ENCODE measurements at places on chromosomes 3 and 15.

GRCh38 chr3:14573706-14574105 is 33.6 kb upstream of the GRIP2 start:
- no peak for DNase-seq

DNA sequence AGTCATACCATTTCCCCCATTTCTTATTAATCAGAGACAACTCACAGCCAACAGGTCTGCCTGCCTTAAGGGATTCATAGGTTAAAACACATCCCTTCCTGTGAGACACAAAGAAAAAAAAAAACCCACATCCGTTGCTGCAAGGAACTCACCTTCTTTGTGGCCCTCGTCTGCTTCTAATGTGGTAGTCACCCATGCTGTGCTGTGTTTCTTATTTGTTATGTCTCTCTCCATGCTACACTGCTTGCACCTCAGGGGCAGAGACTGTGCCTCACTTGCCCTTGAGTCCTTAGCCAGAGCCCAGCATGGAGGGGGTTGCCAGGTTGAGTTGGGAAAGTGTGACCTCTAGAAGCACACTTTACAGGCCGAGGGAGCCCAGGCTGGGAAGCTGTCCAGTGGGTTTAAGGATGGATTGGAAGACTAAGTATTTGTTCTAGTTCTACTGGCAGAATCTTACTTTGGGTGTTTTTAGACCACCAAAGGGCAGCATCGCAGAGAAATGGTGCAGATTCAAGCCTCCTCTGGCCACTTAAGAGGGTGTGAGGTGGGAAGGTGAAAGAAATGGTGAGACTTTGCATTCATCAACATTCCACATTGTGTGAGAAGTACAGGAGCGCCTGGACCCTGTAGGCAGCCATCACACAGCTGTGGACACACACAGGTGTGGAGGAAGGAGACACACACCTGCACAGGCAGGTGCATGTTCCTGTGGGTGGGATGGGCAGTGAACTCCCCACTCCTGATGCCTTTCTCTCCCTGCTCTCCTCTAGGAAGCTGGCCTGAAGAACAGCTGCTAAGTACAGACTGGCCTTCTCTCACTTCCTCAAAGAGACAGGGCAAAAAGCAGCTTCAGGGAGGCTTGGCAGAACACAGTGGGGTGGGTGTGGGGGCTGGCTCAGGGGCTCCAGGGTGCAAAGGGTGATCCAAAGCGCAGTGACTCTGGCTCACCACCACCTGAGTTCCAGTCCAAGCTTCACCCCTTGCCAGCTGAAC is 48.8 kb downstream of the GLB1 start:
- DNase-seq = no peak

DNA sequence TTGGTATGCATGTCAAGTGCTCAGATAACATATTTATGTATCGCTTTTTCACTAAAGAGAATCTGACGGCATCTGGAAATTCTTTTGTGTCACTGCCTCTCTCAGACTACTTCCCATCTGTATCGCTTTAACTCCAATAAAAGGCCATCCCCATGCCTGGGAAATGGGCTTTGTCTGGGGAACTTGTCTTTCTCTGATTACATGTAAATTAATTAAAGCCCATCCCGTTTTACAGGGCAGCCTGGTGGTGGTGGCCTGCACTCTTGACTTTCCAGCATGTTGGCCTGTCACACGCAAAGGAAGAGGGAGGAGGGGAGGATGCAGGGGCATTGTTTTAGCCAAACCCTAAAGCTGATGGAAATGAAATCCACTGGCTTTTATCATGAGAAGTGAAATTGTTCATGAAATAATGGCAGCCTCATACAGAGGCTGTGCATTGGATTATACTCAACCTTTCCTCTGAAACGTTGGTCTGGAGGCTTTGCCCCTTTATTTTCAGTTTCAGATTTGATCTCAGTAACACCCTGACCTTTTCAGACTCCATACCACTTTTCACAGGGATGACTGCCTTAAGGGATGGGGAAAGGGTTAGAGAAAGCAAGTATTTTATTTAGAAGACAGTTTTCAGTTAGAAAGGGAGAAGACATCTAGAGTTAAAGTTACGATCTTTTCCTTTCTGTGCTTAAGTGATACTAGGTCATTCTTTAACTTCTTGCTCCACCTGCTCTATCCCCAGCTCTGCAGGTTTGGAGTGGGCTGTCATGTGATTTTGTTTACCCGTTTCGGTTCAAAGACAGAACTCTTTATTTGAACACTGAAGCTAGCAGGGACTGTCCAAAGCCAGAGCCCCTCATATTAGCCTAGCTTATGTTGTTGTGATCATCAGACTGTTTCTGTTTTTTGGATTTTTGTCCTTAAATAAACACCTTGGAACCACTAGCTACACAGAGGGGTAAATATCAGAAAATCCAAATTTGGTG is 94.6 kb upstream of the CTDSPL start:
- DNase-seq = no peak

DNA sequence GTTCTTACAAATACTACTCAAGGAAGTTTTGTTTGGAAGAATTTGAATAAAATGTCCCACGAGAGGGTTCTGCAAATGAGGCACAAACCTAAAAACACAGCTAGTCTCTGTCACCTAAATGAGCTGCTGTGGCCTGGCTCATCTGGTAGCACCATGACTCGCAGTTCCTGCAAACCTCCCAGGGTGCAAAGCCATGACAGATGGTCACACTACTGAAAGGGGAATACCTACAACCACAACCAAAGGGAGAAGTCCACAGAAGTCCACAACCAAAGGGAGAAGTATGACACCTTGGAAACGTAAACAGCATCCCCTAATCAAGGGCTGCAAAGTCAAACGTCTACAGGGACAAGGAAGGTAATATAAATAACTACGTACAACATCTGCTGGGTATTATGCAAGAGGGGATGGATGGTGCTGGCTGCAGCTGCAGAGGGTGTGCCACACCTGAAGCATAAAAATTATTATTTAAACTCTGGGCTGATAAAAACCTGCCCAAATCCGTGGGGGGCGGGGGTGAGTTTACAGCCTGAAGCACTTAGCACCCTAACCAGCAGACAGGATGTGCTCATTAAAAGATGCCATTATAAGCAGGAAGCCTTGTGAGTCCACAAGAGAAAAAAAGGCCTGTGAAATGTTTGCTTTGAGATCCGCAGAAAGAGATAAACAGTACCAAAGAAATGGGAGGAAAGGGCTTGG is 184.0 kb downstream of the MAGI1 start:
- DNase-seq = no peak

DNA sequence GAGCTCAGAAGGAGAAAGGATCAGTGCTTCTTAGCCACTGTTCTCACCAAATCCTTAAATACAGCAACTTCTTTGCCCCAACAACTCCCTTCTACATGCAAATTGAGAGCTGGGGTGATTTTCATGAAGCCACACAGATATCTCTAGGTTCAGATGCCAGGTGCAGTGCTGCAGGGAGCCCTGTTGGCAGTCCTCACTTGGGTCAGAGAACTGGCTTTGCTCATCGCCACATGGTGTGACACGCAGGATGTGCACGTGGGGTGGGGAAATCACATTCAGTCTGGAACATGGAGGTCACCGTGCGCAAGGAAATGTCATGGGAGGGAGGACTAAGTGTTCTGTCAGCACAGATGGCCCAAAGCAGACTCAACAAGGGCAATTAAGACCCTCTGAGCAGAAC is 103.8 kb downstream of the WDR76 start:
- no peak for DNase-seq

- no peak for DNase-seq
These were observed 474.1 kb upstream of the KCNMB2 start for GRCh38 chr3:178062126-178062525.

DNA sequence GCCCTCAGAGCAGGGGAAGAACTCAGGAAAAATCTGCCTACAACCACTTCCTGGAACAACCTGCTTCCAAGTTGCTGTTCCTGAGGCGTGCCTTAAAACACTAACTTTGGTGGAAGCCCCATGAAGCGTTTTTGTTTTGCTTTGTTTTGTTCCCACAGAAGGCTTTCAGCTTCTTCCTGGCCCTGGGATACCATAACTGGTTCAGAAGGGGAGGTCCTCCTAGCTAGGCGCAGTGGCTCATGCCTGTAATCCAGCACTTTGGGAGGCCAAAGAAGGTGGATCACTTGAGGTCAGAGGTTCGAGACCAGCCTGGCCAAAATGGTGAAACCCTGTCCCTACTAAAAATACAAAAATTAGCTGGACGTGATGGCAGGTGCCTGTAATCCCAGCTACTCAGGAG is 1.2 kb upstream of the IP6K1 start:
- DNase-seq = no peak

DNA sequence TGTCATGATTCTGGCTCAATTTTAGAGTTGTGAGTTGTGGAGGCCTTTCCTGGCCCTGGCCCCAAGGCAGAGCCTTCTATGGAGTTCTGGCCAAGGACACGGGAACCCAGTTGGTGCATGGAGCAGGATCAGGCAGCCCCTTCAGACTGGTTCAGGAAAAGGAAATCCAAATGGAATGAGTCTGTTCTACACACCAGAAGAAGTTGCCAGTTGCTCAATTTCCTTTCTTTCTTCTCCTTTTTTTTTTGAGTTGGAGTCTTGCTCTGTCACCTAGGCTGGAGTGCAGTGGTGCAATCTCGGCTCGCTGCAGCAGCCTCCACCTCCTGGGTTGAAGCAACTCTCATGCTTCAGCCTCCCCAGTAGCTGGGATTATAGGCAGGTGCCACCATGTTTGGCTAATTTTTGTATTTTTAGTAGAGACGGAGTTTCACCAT is 28.9 kb upstream of the BHLHE40 start:
- no peak for DNase-seq

GRCh38 chr3:194492001-194492400 is 5.2 kb upstream of the ATP13A3 start:
- no peak for DNase-seq

DNA sequence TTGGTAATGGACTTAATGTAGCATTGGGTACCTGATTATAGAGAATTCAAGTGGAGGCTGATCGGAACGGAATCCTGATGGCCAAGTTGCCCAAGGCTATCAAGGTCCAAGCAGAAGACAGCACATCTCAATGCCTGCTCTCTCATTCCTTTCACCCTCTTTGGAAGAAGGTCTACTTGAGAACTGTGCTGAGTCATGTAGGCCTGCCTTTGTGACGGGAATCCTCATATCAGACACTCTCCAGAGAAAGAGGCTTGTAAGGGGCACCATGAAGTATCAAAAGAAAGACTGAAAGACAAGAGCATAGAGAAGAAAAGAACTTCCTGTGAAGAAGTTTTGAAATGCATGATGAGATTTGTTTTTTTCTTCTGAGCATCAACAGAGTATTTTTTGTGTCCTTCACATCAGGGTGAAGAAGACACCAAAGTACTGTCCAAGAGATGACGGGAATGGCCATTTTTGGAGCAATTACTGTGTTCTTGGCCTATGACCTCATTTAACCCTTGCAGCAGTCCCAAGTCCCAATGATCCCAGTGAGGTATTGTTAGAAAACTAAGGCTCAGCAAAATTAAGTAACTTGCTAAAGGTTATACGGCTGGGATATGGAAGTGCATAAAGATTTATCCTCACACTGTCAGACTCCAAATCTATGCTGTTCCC is 13.2 kb upstream of the LARP6 start:
- DNase-seq = no peak

DNA sequence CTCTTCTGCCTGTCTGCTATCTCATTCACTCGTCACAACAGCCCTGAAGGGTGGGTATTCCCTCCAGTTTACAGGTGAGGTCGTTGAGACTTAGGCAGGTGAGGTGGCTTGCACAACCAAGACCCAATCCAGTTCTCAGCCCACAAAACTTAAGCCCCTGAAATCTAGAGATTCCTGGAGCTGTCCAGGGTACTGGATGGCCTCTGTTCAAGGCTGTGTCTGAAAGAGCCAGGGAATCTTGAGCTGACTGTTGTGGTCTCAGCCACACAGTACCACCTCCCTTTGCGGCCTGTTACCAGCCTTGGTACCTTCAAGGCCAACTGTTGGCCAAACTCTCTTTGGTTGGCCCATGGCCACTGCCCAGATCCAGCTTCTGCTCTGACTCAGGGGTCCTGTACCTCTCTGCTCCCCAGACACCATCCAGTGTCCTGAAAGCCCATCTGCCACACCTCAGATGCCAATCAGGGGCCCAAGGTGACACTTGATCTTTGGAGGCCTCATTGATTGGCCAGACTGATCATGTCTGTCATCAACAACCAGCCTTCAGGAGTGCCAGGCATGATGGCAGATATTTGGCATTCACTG is 10.9 kb upstream of the FAM107A start:
- no peak for DNase-seq

GRCh38 chr3:65385805-65386204 is 652.9 kb downstream of the MAGI1 start:
- no peak for DNase-seq

GRCh38 chr15:92012368-92012629 is 158.8 kb downstream of the SLCO3A1 start:
- no peak for DNase-seq

DNA sequence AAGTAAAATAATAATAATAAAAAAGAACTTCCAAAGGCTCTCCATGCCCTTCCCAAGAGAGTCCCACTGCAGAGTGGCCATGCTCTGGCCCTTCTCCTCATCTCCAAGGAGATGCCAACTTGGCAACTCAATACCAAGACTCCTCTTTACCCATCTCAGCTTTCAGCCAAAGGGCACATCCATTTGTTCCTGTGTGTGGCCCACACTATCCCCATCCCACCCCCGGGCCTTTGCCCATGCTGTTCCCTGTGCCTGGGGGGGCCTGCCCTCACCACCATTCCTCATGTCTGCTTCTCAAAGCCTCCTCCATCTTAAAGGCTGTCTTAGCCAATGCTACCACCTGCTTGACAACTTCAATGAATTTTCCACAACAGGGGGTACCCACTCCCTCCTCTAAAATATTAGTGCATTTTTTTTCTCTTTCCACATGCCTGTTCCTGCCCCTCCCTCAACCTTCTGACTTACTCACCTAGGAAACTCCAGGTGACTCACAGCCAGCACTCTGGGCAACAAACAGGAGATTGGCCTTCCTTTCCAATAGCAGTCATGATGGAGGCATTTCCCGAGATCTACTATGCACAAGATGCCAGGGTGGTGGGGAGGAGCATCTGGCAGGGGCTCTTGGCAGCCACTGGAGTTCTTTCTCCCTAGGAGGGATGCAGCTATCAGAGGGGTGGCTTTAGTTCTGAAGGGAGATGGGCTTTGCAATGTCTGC is 109.4 kb upstream of the SMAD3 start:
- no peak for DNase-seq

DNA sequence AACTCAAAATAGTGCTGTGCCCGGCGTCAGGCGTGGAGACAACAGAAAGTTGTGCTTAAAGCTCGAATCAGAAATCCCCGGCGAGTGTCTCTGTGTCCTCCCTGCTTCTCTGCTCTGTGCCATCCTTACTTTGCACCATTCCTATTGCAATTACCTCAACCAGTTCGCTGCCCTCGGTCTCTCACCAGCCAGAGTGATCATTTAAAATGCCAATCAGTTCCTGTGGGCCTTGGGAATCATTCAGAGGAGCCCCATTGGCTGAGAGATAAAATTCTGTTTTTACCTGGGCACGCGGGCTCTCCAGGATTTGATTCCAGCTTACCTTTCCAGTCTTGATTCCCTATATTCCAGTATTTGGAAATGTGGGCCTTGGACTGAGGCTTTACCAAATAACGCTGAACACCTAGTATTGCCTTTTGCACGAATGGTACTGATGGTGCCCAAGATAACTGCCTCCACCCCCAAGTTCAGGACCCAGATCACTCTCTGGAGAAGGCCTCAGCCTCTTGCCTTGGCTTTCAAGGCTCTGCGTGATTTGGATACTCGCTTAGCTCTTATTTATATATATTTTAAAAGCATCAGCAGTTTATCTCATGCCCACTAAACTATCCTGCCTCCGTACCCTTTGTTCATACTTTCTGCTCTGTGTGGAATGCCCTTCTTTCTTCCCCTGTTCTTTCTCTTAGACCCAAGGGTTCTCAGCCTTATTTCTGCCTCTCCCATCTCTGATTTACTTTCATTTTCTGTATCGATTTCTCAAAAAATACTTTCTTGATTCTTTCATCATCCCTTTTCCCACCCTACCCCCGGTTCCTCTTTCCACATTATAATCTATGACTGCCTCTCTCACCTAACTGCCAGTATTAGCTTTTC is 863 bp downstream of the PSMA4 start:
- no peak for DNase-seq

Data from stimulated activated CD4-positive, alpha-beta T cell treated with anti-CD3 and anti-CD28 coated beads, Interleukin-1b, Interleukin-23, amount 100 ng/mL, for 1 hour (primary cell).